ENCODE measurements at places on chromosomes 5 and 9.
A peak's percentile ranks its signal among the peaks of the same experiment; 100 is the strongest.

DNA sequence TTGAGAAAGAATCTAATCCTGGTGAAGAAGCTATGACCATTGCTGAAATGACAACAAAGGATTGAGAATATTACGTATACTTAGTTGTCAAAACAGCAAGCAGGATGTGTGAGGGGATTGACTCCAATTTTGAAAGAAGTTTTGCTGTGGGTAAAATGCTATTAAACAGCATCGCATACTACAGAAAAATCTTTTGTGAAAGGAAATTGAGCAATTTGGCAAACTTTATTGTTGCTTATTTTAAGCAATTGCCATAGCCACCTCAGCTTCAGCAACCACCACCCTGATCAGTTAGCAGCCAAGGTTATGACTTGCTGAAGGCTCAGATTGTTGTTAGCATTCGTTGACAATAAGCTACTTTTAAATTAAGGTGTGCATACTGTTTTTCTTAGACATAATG lies 22.5 kb upstream of the ARL14EPL start:
- no peak for DNase-seq

DNA sequence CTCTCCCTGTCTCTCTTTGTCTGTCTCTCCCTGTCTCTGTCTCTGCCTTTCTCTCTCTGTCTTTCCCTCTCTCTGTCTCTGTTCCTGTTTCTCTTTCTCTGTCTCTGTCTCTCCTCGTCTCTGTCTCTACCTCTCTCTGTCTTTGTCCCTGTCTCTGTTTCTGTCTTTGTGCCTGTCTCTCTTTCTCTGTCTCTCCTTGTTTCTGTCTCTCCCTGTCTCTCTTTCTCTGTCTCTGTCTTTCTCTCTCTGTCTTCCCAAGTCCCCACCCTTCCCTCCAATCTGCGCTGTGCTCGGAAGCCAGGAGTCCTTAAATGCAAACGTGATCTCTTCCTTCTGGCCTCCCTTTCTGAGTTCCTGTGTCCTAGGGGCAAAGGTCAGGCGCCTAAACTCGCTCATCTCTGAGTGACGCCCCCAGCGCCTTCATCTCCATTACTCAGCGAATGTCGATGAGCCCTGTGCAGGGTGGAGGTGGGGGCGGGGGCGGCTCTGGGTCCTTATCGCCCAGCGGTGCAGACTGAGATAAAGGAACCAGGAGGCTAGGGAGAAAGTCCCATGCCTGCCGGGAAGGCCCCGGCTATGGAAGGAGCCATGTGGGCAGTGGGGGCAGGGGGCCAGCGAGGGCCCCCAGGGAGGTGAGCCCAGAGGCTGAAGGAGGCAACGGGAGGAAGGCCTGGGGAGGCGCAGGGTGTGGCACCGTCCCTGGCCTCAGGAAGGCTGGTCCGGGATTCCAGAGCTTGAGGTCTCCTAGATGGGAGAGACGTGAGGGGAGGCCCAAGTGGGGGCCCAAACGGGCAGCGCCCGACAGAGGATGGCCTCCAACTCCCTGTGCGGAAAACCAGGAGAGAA lies 1.5 kb upstream of the SLC6A19 start:
- no peak for DNase-seq

DNA sequence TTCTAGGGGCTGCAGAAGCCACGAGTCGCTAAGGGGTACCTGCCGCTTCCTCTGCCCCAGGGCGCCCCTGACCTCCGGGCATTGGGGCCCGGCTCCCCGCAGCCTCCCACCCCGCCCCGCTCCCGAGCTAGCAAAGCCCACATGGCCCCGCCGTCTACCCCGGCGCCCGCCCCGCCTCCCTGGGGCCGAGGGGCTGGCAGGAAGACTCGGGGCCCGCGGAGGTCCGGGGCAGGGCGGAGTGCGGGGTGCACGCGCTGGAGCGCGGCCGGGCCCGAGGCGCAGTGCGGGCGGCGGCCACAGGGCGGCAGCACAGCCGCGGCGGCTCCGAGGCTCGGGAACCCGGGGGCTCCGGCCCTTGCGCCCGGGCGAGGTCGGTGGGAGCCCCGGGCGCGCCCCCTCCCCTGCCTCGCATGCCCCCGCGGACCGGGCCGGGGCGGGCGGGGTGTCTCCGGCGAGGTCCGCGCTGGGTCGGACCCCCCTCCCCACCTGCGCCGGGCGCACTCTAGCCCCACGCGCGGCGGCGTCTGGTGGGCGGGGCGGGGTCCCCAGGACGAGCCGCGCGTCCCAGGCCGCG lies 6.7 kb downstream of the NRARP start:
- DNase-seq = no peak

GRCh38 chr5:168734620-168735300 lies 155.6 kb upstream of the PANK3 start:
- DNase-seq = no peak

DNA sequence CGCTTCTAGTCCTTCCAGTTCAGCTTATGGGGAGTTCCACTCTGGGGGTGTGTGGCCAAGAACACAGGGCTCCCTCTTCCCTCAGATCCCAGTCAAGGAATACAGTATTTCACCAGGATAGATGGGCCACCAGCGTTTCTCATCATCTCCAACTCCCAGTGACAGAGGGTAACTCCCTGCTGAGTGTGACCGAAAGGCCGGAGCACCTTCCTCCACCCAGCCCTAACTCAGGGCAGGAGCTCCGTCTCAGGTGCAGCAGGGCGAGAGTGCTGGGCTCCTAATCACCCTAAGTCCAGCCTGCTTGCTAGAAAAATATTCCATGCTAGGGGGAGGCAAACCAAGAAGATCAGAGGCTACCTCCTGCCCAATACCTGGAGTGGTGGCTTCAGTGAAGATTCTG lies 102.6 kb downstream of the ADAMTS2 start:
- no peak for DNase-seq

- DNase-seq = no peak
Measured at GRCh38 chr5:57447658-57448057, 35.0 kb downstream of the ACTBL2 start.

- DNase-seq = no peak
Measured at GRCh38 chr5:43363445-43364152, 48.6 kb downstream of the CCL28 start.

DNA sequence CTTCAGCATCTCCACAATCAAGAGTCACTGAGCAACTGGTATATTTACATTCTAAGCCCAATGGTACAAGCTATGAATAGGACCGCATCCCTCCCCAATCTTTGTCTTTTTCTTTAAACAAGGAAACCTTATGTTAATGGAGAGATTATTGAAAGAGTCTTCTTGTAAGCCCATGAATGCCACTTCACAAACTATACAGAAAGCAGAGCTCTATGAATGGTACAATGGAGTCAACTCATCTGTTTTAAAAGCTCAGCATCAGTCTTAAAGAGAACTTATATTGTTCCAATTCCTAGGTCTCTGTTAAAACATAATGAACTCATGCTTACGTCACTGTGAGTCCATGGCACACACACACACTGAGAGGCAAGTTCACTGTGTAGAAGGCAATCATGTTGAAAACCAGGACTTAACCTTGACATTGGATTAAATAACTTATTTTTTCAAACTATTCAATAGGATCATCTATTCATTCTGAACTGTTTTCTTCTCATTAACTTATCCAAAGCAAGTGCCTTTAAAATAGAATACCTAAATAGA lies 4.5 kb downstream of the NREP start:
- DNase-seq = no peak

- DNase-seq = no peak
Measured at GRCh38 chr5:163574472-163575440, 69.3 kb downstream of the MAT2B start.

GRCh38 chr9:89994988-89995613 lies 390.3 kb downstream of the GADD45G start:
- no peak for DNase-seq

GRCh38 chr9:70673844-70674243 lies 259.4 kb upstream of the KLF9 start:
- no peak for DNase-seq

- no peak for DNase-seq
Measured at GRCh38 chr9:137077758-137078693, 709 bp downstream of the UAP1L1 start.

DNA sequence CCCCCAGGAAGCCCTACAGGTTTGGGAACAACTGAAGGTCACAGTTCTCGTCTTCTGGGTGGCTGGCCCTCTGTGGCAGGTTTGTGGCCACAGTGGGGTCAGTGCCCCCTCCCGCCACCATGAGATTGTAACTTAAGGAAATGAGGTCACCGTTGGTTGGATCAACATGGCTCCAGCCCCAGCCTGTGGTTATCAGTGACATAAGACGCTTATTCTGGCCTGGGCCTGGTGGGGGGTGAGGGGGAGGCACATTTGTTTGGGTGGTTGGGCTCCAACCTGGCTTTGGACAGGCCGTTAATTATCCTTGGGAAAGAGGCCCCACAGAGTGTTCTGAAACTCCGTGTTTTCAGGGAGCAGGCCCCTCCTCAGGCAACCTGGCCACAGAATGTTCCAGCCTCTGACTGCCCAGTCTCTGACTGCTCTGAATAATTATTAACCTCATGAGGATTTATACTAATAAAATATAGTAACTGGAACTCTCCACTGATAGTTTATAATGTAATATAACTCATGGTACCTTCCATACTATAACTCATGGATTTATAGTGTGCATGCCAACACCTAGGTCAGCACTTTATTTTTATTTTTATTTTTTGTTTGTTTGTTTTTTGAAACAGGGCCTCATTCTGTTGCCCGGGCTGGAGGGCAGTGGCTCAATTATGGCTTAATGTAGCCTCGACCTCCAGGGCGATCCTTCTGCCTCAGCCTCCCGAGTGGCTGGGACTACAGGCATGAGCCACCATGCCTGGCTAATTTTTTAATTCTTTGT lies 58.0 kb upstream of the RPL26L1 start:
- DNase-seq = no peak

DNA sequence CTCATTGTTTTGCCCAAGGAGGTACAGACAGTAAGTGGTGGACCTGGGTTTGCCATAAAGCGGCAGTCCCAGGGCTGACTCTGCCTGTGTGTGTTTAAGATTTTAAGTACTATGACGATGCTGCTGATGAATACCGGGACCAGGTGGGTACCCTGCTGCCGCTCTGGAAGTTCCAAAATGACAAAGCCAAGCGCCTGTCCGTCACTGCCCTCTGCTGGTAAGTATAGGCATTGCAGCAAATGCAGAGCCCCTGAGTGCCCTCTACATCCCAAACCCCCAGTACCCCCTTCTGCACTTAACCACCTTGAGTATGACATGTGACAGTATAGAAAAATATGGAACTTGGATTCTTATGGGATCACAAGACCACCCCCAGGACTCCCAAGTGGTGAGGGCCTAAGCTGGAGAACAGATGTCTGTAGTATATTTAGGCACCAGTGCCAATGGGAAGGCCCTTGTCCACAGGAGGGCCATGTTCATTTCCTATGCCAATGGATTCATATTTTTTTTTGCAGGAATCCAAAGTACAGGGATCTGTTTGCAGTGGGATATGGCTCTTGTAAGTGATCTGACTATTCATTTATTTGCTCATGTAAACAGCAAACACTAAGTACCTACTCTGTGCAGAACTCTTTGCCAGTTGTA lies 22.0 kb downstream of the ENHO start:
- peak; percentile 14 for DNase-seq

GRCh38 chr5:140344683-140345423 lies 1.6 kb downstream of the HBEGF start:
- no peak for DNase-seq

DNA sequence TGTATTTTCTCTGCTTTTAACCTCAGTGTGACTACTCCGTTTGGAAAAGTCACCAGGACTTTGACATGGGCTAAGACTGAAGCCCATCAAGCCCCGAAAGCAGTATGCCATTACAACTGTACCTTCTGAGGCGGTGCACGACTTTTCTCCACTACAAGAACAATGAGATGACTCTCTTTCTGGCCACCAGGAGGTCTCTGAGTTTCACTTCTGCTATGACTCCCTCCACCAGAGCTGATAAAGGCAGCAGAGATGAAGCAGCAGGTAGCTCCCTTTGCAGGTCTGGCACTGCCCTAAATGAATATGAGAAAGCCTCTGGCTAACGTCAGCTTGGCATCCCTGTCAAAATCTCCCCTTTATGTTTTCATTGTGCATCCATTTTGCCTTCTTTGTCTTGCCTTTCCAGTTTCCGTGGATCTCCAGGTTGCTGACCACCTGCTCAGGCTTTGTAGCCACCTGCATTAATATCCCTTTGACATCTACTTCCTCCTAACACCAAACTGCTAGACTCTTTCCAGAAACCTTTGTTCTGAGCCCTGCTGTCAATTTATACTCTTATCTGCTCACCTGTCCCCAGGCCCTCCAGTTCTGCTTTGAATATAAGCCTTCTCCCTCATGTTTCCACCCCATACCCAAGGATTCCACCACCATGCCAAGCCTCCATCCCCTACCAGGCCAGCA lies 221.7 kb downstream of the ZNF608 start:
- DNase-seq = no peak

GRCh38 chr5:15664961-15665360 lies 165.0 kb downstream of the FBXL7 start:
- no peak for DNase-seq

GRCh38 chr5:150553402-150553801 lies 45.5 kb downstream of the NDST1 start:
- DNase-seq = no peak

GRCh38 chr9:23644326-23644725 lies 181.7 kb downstream of the ELAVL2 start:
- DNase-seq = no peak

- no peak for DNase-seq
Measured at GRCh38 chr9:130662099-130662969, 2.1 kb upstream of the PRDM12 start.

DNA sequence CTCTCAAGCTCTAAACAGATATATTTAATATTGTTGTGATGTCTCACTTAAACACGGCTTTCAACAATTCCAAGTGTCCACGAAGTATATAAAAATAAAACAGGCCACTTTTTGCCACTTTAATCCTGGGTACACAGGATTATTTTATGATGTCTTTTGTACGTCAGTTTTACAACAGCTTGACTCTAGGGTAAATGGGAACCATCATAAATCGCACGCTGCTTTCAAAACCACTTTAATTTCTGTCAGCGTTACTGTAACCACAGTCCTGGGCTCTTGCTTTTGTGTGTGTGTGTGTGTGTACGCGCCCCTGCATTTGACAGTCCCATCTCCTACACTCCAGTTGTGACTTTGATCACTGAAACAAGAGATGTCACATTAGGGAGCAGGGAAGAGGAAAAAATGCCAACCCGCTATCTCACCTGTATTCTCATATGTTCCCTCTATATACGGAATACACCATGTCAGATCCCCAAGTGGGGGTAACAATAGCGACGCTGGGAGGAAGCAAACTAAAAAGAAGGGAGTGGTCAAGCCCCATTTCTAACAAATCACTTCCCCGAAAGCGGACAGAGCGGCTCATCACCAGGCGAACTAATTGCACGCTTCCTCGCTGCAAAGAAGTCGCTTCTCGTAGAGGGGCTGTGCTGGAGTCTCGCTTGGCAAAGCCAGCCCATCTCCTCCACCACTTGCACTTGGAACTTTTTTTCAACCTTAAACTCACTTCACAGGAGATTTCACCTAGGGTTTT lies 1.2 kb downstream of the BNC2 start:
- no peak for DNase-seq

- no peak for DNase-seq
Measured at GRCh38 chr5:139861021-139861888, 65.6 kb downstream of the PSD2 start.

Measured in NCI-H2081 treated with DMSO at 0.1 percent for 48 hours (cell line).